ENCODE measurements at places on chromosomes 12 and 14.
A peak's percentile ranks its signal among the peaks of the same experiment; 100 is the strongest.

DNA sequence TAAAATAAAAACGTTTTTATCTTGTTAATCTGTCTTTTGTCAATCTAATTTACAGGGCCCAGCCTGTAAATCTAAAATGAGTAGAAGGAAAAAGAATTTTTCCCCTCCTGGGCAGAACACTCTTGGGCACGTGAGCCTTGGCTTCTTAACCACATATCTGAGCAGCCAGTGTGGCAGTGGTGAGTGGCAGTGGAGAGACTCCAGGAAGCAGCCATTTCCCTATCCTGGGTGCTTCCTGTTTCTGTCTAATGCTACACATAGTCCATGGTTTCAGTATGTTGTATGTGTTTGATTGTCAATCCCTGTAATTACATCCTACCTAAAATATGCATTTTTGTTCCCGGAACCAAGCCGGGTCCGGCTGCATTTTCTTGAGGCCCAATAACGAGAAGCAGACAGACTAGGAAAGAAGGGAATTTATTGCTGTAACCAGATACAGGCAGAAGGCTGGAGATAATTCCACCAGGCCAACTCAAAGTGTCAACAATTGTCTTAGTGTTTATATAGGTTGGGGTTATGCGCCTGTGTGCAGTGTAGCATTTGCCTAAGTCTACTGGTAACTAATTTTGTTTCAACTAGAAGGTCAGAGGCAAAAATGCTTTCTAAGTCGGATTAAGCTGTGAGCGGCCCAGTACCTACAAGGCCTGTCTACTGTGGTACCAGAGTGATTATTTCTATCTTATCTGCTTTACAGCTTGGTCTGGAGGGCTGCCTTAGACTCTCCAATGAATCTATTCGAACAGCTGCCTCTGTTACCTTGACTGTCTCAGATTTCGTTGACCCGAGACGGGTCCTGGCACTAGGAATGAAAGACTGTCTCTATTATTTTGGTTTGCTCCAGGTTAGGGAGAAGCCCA lies 82.4 kb upstream of the RESF1 start:
- DNase-seq = no peak

GRCh38 chr12:57156701-57157403 lies 9.4 kb upstream of the LRP1-AS start:
- peak; percentile 79 for DNase-seq

DNA sequence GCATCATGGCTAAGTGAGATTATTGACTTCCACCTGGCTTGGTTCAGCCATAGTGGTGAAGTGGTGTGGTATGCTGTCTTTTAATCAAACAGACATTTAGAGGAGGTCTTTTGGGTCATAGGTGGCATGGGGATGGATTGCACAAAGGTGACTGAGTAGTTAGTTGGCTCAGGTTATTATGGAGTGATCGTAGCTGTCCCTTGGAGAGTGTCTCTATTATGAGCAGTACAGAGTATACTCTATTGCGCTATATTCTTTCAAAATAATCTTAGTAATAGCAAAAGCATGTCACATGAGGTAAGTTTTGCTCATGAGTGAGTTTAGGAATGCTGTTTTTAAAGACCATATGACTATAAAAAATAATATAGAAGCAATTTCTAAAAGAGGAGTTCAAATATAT lies 60.4 kb downstream of the RASSF8 start:
- DNase-seq = no peak

GRCh38 chr12:77724367-77724957 lies 106.2 kb upstream of the NAV3 start:
- no peak for DNase-seq

GRCh38 chr14:92033906-92034687 lies 5.8 kb downstream of the TRIP11 start:
- no peak for DNase-seq

- no peak for DNase-seq
Observed at GRCh38 chr14:33039311-33039710, 100.6 kb downstream of the NPAS3 start.

- DNase-seq = no peak
Observed at GRCh38 chr12:108911915-108912314, 32.0 kb downstream of the DAO start.

- DNase-seq = no peak
Observed at GRCh38 chr12:94621662-94622359, 28.5 kb downstream of the TMCC3 start.

- DNase-seq = no peak
Observed at GRCh38 chr14:52032204-52032801, 36.6 kb downstream of the NID2 start.

DNA sequence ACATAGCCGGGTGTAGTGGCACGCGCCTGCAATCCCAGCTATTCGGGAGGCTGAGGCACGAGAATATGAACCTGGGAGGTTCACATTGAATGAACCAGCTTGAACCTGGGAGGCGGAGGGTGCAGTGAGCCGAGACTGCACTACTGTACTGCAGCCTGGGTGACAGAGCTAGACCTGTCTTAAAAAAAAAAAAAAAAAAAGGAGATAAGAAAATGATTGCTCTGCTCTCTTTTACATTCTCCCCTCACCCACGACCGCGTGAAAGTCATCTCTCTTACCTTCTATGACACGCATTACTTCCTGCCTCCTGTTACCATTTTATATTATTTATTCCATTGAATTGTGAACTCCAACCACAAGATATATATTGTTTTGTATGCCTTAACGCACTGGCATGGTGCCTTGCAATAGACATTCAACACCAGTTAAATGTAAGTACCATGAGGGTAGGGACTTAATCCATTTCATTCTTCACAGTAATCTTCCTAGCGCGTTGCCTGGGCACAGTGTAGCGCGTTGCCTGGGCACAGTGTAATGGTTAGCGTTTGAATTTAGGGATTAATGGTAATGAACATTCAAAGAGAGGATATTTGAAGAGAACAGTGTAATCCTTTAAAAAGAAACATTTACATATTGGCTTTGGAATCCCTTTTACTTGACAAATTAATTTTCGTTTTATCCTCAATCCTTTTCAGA lies 2.7 kb downstream of the RAP1B start:
- no peak for DNase-seq

DNA sequence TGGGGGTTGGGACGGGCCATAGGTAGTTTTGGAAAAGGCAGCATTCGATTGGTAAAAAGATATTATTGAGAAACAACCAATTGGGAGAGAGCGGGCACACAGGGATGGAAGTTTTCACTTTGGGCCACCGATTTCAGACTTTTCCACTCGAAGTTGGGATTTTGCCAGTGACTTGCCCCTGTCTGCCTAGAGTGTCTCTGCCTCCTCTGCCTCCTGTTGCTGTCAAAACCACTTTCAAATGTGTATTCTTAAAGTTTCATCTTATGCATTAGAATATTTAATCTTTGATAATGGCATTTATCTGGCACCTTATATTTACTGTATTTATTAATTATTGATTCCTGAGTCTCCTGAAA lies 182.3 kb downstream of the FUT8 start:
- no peak for DNase-seq

GRCh38 chr12:131312793-131313545 lies 359.3 kb downstream of the ADGRD1 start:
- DNase-seq = no peak

- no peak for DNase-seq
Observed at GRCh38 chr14:37974421-37974820, 233.3 kb upstream of the SSTR1 start.

DNA sequence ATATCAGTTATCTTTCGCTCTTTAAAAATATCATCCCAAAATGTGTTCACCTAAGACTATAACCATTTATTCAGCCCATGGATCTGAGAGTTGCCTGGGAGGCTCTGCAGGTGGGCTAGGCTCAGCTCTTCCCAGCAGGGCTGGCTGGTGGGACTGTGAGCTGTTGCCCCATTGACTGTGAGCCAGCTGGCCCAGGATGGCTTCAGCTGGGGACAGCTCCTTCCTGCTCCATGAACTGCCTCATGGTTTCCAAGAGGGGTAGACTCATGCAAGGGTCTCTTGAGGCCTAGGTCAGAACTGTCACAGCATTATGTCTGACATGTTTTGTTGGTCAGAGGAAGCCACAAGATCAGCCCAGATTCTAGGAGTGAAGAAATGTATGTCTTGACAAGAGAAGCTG lies 114.1 kb upstream of the E2F7 start:
- no peak for DNase-seq

GRCh38 chr14:33207467-33208017 lies 268.9 kb downstream of the NPAS3 start:
- DNase-seq = no peak

DNA sequence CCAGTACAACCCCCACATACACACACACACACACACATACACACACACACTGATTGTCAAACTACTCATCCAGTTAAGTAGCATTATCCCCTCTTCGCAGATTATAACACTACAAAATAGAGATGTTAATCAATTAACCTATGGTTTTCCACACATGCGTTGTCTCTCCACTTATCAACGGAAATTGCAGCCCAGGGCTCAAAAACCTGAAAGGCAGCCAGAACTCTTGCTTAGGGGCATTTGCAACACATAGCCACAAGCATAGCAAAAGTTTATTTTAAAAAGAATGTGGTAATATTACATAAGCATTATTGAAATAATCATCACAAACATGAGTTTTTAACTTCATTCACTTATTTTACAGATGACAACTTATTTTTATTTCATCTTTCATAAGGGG lies 265.8 kb downstream of the SLC16A7 start:
- no peak for DNase-seq

GRCh38 chr12:99004799-99005466 lies 359.8 kb downstream of the APAF1 start:
- DNase-seq = no peak

DNA sequence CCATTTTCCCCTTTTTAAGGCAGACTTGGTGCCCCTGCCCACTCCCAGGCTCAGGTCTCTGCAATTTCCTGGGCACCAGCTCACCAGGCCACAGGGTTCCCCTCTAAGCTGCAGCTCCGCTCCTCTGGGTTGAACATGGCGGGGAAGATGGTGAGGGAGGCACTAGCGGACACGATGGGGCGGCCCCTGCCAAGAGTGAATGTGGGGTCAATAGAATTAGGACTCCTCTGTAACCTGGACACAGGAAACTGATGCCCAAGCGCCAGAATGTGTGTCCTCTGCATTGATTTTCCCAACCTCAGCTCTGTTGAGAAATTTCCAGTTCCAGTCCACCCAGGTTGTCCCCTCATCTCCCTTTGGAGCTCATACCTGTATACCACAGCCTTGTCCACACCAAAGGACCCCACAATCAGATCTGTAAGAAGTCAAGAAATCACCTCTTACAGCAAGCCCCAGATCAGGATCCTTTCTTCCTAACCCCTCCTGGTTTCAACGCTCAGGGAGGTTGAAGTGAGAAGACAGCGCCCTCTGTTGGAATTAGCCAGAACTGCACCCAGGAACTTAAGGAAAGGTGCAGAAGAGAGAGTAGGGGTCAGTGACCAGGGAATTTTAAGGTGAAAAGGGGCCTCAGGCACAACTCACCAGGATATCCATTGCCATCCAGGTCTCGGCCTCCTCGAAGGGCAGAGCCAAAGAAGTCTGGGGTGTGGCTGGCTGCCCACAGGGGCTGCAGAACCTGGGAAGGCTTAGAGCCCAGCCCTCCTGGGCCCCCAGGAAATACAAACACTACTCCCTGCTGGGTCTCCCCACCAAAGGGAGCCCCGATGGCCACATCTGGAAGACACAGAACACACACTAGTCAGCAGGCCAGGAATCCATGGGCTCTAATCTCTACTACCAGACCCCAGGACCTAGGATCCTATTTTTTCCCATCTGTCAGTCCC lies 14.7 kb downstream of the ITGA5 start:
- DNase-seq = no peak

DNA sequence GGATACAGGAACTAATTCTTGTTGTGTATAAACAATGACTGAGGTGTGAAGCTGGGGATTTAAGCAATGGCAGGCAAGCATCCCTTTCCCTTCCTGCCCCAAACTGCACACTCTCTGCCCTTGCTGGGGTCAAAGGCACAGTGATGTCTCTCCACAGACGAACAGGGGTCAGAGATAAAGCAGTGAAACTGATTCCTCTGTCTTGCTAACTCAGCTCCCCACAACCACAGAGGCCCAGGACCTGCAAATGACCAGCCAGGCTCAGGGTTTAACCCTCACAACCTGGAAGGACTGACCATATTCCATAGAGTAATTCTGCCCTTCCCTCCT lies 67.2 kb downstream of the CCDC88C start:
- DNase-seq = no peak

- no peak for DNase-seq
Observed at GRCh38 chr12:92105676-92106075, 40.0 kb downstream of the BTG1 start.

DNA sequence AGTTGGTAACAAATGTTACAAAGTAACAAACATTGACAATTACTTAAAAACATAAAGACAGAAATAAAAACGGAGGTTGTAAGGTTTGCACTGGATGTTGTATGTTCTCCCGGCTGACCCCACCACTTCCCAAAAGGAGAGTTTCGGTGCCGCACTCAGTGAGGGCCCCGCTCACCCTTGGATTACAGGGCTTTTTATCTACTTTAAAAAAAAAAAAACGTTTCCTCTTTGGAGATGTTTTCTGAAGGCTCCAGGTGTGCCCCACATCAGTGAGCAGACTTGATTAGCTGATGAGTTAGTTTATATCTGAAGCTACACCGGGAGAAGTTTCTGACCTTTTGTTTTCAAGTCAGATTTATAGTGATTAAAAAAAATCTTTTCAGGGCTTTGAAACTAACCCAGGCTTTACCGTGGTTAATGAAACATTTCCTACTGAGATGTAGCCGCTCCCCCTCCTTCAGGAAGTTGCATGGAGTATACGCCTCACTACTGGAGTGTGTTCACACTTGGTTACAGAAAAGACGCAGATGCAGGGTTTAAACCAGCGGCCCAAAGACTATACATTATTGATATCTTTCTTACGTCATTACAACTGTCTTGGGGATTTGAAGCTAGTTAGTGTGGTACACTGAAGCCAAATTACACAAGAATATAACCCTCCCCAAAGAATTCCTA lies 38.0 kb upstream of the BCL7A start:
- no peak for DNase-seq

- no peak for DNase-seq
Observed at GRCh38 chr12:104683831-104684503, 227.2 kb downstream of the CHST11 start.

- DNase-seq = no peak
Observed at GRCh38 chr12:65532162-65532561, 253.7 kb downstream of the MSRB3 start.

DNA sequence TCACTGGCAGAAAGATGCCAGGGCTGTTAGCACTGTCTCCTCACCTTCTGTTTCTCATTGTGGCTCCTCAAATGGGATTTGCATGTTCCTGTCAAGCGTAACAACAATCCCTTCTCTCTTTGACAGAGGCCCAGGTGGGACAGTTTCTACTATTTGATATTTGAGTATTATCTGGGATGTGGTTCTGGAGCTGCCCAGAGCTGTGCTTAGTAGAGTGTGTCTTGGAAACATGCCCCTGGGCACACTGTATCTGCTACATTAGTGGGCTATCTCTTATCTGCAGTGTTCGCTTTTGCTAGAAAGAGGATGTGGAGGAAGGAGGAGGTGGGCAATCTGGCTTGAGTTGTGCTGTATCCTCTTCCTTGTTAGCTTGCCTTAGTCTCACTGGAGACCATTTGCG lies 3.8 kb upstream of the ACADS start:
- DNase-seq = no peak

- no peak for DNase-seq
Observed at GRCh38 chr12:131356485-131357184, 354.3 kb upstream of the SFSWAP start.
